ENCODE measurements at places on chromosomes 6 and 20.

- DNase-seq, result no peak
These were observed 101.1 kb downstream of the ATXN1 start for GRCh38 chr6:16660157-16660497.

DNA sequence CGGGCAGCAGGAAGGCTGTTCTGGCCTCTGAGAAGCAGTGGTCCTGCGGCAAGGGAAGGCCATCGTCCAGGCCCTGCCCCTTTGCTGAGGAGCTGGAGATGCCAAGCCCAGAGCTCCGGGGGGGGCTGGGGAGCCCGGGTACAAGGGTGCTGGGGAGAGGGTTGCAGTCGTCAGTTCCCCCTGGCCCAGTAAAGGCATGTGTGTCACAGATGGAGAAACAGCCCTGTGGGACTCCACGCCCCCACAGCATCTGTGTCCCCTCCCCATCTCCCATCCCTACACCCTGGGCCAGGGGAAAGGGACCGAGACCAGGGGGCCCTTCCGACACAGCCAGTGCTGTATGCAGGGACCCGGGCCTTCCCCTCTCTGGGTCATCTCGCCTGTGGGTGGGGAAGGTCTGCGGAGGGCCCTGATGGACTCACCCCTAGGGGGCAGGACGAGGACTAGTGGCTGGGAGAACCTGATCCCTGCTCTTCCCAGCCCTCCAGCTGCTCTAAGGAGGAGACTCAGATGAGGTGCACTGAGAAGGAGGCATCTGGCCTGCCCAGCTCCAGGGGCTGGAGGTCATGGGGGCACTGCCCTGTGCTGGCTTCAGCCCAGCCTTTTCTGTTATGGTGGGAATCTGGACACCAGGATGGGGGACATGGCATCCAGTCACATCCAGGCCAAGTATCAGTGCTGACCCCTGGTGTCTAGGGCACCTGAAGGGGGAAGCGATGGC is 609 bp downstream of the MYL9 start:
- no peak for DNase-seq

- no peak for DNase-seq
These were observed 78.9 kb upstream of the ISM1 start for GRCh38 chr20:13142143-13142542.

GRCh38 chr6:161882196-161882765 is 608.4 kb upstream of the AGPAT4 start:
- DNase-seq, result no peak

Measured in NCI-H460 (cell line).